ENCODE measurements at places on chromosomes 2 and 18.
A peak's percentile ranks its signal among the peaks of the same experiment; 100 is the strongest.

DNA sequence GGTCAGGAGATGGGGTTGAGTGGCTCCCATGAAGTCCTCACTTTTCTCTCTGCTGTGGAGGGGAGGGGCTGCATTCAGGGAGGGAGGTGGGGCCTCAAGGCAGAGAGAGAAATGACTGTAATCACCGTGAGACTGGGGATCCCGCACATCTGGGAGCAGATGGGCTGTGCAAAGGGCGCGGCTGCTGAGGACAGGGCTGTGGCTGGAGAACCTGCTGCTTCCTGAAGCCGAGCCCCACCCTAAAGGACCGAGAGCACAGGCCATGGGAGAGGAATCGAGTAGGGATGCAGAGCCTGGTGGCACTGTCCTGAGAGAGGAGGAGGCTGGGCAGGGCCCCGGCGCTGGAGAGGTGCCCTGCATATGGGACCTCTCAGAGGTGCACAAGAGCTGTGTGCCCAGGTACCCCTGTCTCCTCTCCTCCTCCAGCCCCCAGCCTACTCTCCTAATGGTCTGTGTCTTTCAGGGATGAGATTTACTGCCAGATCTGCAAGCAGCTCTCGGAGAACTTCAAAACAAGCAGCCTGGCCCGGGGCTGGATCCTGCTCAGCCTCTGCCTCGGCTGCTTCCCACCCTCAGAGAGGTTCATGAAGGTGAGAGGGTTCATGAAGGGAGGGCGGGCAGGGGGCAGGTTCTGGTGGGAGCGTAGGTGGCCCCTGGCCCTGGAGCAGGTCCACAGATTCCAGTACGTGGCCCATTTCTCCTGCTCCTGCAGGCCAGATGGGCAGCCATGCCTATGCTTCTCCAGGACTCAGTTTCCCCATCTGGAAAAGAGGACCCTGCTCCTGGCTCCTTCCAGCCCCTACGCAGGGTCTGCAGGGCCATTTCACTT, 25.9 kb upstream of the GPR17 start:
- DNase-seq, result no peak

DNA sequence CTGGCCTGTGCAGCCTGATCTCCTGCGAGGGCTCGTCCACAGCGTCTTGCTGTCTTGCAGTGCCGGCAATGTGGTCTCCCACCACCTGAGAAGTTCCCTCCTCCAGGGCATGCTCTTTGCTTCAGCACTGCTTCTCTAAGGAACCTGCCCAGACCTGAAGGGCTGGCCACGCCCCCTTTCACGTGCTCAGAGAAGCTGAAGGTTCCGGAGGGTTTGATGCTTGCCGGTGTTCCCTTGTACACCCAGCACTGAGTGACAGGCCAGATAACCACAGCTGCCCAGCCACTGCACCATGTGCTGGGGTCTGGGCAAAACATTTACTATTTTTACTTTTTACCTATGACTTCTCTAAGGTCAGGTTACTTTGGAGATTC, 1.7 kb upstream of the POLR2D start:
- peak; percentile 60 for DNase-seq

DNA sequence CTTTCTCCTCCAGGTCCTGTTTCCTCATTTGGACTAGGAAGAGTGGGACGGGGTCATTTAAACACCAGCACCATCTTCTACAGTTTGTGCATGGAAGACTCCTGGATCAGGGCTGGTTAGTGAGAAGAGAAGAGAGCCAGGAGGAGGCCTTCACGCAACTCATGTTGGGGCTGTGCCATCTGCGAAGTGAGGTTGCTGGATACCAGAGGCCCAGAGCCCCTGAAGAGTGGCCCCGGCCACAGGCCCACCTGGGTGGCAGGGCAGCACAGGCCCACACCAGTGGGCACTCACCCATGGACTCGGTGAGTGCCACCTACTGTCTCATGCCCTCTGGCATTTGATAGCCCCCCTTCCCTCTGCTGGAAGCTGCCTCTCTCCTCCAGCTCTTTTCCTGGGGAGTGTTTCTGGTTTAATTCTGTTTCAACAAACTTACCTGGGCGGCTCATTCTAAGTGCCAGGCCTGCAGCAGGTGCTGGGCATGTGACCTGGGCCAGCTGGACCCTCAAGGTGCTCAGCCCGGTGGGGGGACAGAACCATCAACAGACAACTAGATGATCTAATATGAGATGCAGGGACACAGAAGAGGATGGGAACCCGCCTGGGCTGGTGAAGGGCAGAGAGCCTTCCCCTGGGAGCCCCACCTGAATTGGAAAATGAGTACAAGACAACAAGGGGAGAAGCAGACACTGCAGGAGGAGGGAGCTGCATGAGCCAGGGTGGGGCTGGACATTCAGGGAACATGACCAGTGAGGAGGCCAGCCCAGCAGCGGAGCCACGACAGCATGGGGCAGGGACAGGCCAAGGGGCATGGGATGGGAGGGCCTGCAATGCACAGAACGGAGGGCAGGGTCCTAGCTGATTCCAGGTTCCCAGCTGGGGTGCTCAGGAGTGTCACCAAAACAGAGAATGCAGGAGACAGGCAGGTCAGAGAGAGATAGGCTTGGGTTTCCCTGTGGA, 70.6 kb downstream of the MARCO start:
- DNase-seq, result no peak

DNA sequence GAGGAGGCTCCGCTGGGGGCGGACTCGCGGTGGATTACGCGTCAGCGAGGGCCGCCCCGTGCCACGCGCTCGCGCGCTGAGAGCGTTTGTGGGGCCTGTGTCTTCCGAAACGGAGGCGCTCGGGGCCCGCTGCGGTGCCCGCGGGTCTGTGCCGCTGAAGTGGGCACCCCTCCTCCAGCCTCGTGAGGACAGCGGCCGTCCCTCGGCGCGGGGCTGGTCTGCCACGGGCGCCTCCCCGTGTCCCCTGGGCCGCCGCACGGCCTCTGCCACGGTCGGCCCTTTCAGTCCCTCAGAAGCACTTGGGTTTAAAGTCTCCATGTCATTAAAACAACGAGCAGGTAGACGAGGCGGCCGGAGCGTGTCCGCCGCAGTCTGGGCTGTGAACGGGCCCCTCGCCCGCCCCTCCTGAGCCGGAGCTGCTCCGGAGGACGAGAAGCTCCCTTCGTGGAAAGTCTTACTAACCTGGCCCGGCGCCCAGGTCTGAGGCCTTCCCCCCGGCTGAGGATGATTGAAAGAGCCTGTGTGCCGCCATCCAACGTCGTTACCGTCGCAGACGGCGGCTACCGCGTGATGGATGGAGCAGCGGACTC, 97.6 kb downstream of the NFATC1 start:
- no peak for DNase-seq

DNA sequence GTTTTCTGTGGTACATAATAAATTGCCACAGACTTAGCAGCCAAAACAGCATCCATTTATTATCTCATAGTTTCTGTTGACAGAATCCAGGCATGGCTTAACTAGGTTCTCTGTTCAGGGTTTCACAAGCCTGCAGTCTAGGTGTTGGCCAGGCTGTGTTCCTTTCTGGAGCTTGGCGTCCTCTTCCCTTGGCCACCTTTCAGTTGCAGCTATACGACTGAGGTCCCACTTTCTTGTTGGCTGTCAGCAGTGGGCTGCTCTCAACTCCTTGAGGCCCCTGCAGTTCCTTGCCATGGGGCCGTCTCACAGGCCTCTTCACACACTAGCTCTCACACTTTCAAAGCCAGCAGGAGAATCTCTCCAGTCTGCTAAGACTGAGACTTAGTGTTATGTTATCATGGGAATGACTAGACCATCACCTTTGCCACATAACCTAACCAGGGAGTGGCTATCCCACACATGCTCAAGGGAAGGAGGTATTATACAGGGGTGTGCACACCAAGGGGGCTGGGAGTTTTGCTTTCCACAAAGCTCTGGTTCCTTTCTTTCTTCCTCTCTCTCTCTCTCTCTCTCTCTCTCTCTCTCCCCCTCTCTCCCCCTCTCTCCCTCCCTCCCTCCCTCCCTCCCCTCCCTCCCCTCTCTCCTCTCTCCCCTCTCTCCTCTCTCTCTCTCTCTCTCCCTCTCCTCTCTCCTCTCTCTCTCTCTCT, 15.8 kb downstream of the RIOK3 start:
- no peak for DNase-seq

DNA sequence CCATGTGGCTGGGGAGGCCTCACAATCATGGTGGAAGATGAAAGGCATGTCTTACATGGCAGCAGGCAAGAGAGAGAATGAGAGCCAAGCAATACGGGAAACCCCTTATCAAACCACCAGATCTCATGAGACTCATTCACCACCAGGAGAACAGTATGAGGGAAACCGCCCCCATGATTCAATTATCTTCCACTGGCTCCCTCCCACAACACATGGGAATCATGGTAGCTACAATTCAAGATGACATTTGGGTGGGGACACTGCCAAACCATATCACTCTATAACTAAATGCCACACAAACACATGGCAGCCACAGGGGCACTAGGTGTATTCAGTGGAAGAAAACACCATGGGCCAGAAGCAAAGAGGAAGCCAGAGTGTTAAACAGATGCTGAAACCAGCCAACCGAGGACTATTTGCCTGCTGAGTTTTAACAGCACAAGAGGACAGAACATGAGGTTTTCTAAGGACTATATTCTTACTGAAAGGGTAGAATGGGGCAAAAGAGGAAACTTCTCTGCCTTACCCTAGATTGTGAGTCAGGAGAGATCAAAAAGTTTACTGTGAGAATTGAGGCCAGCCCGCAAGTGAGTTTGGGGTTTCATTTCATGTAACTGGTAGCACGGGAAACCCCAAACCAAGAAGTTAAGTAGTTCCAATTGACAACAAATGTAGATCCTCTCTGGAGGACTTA, 49.2 kb downstream of the SIGLEC15 start:
- peak; percentile 72 for DNase-seq

DNA sequence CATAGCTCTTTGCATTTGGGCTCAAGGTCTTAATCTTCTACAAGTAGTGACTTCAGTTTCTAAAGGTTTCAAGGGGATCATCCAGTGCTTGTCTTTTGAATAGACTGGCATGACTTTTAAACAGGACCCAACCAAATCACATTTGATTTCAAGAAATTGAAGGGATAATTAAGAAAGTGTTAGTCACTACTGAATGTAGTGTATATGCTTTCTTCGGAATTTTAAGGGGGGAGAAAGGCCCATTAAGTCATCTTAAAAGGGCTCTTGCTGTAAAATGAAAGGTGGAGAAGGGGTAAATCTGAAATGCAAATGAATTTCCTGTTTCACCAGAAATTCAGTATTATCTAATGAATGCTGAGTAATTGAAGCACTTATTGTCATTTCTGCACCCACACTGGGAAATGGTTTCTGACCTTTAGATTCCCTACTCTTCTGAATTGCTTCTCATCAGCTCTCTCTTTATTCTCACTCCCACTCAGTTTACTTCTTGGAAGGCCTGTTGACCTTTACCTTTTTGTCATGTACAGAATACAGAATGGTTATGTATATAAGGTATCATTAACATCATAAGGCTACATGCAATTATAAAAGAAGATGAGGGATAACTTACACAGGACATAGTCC, 241.4 kb downstream of the SLC8A1 start:
- DNase-seq, result no peak
